ENCODE measurements at places on chromosomes 12 and 14. TPM values are rescaled to one million over a fixed set of nuclear protein-coding genes. Genes with fewer than 3 reads are reported as not detected.

DNA sequence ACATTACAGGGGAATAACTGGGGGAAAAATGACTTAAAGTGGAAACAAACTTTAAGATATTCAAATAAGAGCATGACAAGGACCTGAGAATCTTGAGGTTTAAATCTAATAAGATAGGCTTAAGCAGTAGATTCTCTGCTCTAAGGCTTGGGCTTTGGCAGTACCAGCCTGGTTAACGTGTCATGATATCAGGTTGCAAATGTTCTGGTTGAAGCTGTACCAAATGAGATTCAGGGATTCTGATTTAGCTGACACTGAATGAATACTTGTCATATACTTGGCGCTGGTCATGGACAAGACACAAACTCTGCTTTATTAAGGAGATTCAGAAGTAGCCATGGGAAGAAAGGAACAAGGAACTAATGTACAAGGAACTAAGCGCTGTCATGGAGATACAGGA lies 6.1 kb downstream of the TCP11L2 start:
- H3K4me1 ChIP-seq = peaks cover 38% of the 10 kb centered on the region
- DNase-seq = no peak
- H3K27me3 ChIP-seq = no peaks in the 10 kb centered on the region
- H3K36me3 ChIP-seq = no peaks in the 10 kb centered on the region

DNA sequence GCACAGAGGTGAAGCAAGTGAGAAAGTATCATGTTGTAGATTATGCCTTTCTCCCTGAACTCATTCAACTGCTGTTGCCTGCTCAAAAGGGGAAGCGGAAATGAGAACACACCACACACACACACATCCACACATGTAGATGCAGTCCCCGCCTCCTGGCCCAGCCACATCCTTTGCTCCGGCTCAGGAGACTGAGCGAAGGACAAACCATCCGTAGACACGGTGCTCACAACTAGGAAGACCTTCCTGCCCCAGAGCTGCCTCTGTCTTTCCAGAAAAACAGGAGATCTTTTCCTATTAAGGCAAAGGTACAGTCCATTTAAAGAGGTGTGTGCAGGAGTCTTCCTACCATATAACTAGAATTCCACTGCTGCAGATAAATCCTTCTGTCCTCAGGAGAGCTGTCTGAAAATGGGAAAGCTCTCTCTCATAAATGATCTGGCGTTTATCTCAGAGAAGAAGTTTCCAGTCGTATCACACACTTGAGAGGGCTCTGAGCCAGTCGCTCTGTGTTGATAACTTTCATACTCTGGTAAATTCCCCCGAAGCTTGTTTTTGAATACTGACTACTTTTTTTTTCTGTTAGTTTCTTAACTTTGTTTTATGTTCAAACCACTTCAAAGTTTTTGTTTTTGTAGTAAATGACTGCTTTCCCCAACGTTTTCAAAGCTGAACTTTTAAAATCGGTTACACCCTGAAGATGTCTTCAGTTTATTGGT lies at the start of gene TESPA1:
Gene TESPA1 (minus strand): TSS at position 105 of the 719 bp plus-strand sequence. CDS start 10,200 bp downstream, outside the sequence.
- no peak within 1 kb of the TSS for H3K27ac ChIP-seq
- no peak for DNase-seq
- no peaks in the 10 kb centered on the region for H3K36me3 ChIP-seq

- H3K27ac ChIP-seq = no peak overlapping the region
- peaks cover 25% of the 10 kb centered on the region for H3K27me3 ChIP-seq
- H3K4me3 ChIP-seq = no peak overlapping the region
- no peak for DNase-seq
- peaks cover 5% of the 10 kb centered on the region for H3K4me1 ChIP-seq
Observed at GRCh38 chr12:132357623-132358186, 28.3 kb upstream of the GALNT9 start.

- no peaks in the 10 kb centered on the region for H3K36me3 ChIP-seq
- peaks cover 16% of the 10 kb centered on the region for H3K27me3 ChIP-seq
- H3K4me1 ChIP-seq = peaks cover 9% of the 10 kb centered on the region
- H3K27ac ChIP-seq = no peak overlapping the region
- no peak overlapping the region for H3K4me3 ChIP-seq
- no peak for DNase-seq
Observed at GRCh38 chr12:66047411-66048021, 83.0 kb downstream of the LLPH start.

DNA sequence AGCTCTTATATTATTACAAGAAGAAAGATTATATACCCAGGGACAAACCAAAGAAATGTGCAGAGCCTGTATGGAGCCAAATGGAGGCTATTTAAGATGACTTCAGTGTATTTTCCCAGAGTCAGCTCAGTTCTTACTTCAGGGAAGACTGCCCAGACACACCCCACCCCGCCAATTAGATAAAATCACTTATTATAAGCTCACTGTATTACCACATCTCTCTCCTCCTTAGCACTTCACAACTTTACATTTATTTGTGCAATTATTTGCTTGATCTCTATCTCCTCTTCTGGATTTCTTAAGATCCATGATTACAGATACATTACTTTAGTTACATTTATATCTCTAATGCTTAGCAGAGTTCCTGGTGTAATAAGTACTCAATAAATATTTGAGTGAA lies 24.7 kb upstream of the WDR89 start:
- H3K4me3 ChIP-seq = no peak overlapping the region
- H3K27ac ChIP-seq = no peak overlapping the region
- H3K36me3 ChIP-seq = no peaks in the 10 kb centered on the region
- no peaks in the 10 kb centered on the region for H3K27me3 ChIP-seq
- DNase-seq = no peak

- no peak overlapping the region for H3K4me3 ChIP-seq
- DNase-seq = no peak
- no peaks in the 10 kb centered on the region for H3K4me1 ChIP-seq
Observed at GRCh38 chr12:62621101-62621638, 154.5 kb downstream of the MON2 start.

Gene AVPR1A
- not detected for total RNA-seq

Measured in PC-3 (cell line).